ENCODE measurements at places on chromosomes 7 and 10. TPM values are rescaled to one million over a fixed set of nuclear protein-coding genes. Genes with fewer than 3 reads are reported as not detected.

- DNase-seq: peak; percentile 11
- no peaks in the 10 kb centered on the region for H3K27me3 ChIP-seq
- no peak overlapping the region for H3K27ac ChIP-seq
- no peaks in the 10 kb centered on the region for H3K36me3 ChIP-seq
- no peaks in the 10 kb centered on the region for H3K4me1 ChIP-seq
Observed at GRCh38 chr7:44281811-44282600, 43.4 kb downstream of the CAMK2B start.

GRCh38 chr10:235915-236314 lies 100.7 kb downstream of the ZMYND11 start:
- peaks cover 11% of the 10 kb centered on the region for H3K36me3 ChIP-seq
- no peak for DNase-seq
- H3K27me3 ChIP-seq: no peaks in the 10 kb centered on the region
- no peak overlapping the region for H3K27ac ChIP-seq
- H3K4me1 ChIP-seq: no peaks in the 10 kb centered on the region

The OR2A1 gene
- total RNA-seq: not detected

The XRCC2 gene
- 1.0 TPM for total RNA-seq

DNA sequence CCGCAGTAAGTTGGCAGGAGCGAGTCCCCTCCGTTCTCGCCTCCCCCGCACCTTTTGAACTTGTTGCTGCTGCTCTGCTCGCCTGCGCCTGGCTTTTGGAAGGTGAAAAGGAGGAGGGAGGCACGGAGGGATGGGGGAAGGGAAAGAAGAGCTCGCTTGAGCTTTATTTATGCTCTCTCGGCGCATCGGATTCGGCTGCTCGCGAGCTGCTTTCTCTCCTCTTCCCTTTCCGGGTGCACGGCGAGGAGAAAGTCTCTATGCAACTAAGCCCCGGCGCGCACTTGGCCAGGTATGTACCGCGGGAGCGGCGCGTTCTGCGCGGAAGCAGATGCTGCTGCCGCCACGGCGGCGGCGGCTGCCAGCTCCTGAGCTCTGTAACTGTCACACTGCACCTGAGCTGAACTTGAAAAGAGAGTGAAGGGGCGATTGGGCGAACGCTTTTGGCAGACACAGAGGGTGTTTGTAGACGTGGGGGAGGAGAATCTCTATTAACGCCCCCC lies 551 bp downstream of the KCND2 start:
- H3K27me3 ChIP-seq: peaks cover 4% of the 10 kb centered on the region
- DNase-seq: no peak
- no peak overlapping the region for H3K4me3 ChIP-seq

GRCh38 chr7:117090791-117091190 lies 137.5 kb downstream of the ST7 start:
- peaks cover 9% of the 10 kb centered on the region for H3K4me1 ChIP-seq
- no peak overlapping the region for H3K27ac ChIP-seq
- no peak overlapping the region for H3K4me3 ChIP-seq
- no peak for DNase-seq
- no peaks in the 10 kb centered on the region for H3K36me3 ChIP-seq

- H3K27ac ChIP-seq: no peak overlapping the region
- no peak overlapping the region for H3K4me3 ChIP-seq
- DNase-seq: no peak
- peaks cover 16% of the 10 kb centered on the region for H3K4me1 ChIP-seq
- no peaks in the 10 kb centered on the region for H3K36me3 ChIP-seq
- no peaks in the 10 kb centered on the region for H3K27me3 ChIP-seq
Observed at GRCh38 chr7:3143869-3144775, 100.5 kb upstream of the CARD11 start.
